ENCODE measurements at places on chromosomes 5 and 9.

DNA sequence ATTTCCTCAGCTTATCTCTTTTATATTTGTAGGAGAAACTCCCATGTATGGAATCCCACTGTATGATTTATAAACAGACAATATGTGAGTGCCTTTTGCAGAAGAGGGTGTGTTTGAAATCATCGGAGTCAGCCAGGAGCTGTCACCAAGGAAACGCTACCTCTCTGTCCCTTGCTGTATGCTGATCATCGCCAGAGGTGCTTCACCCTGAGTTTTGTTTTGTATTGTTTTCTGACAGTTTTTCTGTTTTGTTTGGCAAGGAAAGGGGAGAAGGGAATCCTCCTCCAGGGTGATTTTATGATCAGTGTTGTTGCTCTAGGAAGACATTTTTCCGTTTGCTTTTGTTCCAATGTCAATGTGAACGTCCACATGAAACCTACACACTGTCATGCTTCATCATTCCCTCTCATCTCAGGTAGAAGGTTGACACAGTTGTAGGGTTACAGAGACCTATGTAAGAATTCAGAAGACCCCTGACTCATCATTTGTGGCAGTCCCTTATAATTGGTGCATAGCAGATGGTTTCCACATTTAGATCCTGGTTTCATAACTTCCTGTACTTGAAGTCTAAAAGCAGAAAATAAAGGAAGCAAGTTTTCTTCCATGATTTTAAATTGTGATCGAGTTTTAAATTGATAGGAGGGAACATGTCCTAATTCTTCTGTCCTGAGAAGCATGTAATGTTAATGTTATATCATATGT, 18.0 kb upstream of the CTSL start:
- H3K4me1 ChIP-seq = peaks cover 2% of the 10 kb centered on the region
- H3K27ac ChIP-seq = no peak overlapping the region
- peaks cover 15% of the 10 kb centered on the region for H3K36me3 ChIP-seq

DNA sequence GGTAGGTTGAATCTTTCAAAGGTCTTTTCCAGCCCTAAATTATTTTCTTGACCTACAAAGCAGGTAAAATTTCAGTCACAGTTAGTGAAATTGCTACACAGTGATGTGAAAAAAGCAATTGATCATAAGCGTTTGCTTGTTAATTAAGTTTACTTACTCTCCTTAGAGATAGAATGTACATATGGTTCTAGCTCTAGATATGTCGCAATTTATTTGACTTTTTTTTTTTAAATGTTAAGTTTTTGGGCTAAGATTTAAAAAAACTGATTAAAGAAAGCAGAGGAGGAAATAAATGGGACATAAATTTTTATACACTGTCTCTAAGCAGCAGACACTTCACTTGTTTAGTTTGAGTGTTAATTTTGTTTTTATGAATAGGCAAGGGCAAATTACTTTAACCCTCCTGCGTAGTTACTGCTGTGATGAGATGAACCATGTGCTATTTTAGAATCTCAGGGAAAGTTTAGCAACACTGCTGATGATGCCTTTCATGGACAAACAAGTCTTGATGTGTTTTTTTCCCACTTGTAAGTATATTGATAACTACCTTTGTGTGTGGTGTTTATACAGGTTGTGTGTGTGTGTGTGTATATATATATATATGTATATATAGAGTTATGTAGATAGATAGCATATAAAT, 38.3 kb upstream of the FAM120AOS start:
- H3K4me3 ChIP-seq = no peak overlapping the region
- peaks cover 9% of the 10 kb centered on the region for H3K36me3 ChIP-seq
- DNase-seq = no peak
- H3K27ac ChIP-seq = no peak overlapping the region
- H3K4me1 ChIP-seq = no peaks in the 10 kb centered on the region

DNA sequence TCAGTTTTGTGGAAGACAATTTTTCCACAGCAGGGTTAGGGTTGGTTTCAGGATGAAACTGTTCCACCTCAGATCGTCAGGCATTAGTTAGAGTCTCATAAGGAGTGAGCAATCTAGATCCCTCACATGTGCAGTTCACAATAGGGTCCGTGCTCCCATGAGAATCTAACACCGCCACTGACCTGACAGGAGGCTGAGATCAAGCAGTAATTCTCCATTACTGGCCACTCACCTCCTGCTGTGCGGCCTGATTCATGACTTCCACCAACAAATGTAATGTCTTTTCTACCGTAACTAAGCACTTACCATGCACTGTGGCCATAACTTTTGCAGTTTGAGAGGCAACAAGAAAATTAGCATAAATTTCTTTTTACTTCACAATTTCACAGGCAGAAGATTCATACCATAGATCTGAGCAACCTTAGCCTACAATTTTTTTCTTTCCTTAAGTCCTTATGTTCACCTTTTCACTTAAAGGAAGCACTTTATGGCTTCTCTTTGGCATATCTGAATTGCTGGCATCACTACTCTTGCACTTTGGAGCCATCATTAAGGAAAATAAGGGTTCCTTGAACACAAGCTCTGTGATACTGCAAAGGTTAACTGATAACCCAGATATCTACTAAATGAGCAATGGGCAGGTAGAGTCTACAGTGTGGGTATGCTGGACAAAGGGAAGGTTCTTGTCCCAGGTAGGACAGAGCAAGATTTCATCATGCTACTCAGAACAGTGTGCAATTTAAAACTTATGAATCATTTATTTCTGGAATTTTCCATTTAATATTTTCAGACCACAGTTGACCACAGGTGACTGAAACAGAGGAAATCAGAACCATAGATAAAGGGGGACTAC, 83.0 kb upstream of the IFNK start:
- no peaks in the 10 kb centered on the region for H3K27me3 ChIP-seq
- no peak overlapping the region for H3K4me3 ChIP-seq
- H3K4me1 ChIP-seq = peaks cover 12% of the 10 kb centered on the region
- DNase-seq = no peak
- no peak overlapping the region for H3K27ac ChIP-seq
- peaks cover 2% of the 10 kb centered on the region for H3K36me3 ChIP-seq

GRCh38 chr5:58076483-58077257, 383.2 kb downstream of the PLK2 start:
- H3K27me3 ChIP-seq = no peaks in the 10 kb centered on the region
- no peak overlapping the region for H3K27ac ChIP-seq
- no peaks in the 10 kb centered on the region for H3K36me3 ChIP-seq
- peaks cover 10% of the 10 kb centered on the region for H3K4me1 ChIP-seq

DNA sequence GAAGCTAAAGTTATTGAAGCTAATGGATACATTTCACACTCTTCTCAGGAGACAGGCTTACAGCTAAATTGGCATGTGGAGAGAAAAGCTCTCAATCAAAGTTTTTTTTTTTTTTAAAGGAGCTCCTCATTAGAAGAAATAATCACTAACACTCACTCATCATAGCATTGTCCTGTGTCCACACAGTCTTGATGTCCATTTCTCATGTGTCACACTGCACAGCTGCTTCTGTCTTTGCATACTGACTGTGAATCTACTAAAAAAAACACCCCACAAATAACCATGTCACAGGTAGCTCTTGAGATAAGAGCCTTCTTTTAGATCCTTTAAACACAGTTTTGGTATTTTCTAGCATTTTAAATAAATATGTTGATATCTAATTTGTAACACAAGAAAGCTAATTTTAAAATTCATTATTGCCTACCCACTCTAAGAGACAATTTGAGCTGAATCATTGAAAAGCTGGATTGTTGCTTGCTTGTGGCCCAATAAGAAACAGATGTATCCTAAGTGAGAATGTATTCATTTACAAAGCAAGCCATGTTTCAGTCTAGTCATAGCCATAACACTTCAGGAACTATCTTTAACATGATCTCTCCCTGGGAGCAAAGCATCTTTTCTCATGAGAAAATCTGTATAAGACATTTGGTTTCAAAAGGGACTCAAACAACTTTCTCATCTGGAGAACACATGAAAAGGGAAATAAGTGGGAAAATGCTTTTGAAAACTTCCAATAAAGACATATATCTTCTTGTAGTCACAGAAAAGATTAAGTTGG, 48.1 kb upstream of the PCSK1 start:
- peaks cover 2% of the 10 kb centered on the region for H3K27me3 ChIP-seq
- no peaks in the 10 kb centered on the region for H3K36me3 ChIP-seq
- no peak overlapping the region for H3K4me3 ChIP-seq

DNA sequence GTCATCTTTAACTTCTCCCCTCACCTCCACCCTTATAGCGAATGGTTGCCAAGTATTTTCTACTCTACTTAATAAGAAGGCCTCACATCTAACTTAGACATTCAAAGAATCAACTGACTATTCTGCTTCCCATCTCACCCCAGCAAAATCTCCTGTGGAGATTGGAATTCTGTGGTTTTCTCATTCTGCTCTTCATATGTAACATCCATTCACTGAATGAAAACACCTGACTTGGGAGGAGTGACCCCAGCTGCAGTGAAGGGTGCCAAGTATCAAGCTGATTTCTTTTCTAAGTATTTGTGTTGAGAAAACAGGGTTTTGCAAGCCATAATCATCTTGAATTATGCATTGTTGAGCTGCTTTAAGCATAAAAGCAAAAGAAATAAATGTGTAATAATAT, 42.5 kb upstream of the TAF1L start:
- no peak for DNase-seq

GRCh38 chr5:29229461-29229860, 1964.0 kb upstream of the CDH6 start:
- no peaks in the 10 kb centered on the region for H3K36me3 ChIP-seq
- H3K27ac ChIP-seq = no peak overlapping the region
- no peak overlapping the region for H3K4me3 ChIP-seq
- no peaks in the 10 kb centered on the region for H3K27me3 ChIP-seq

- H3K27me3 ChIP-seq = peaks cover under 1% of the 10 kb centered on the region
- H3K36me3 ChIP-seq = peaks cover 14% of the 10 kb centered on the region
Measured at GRCh38 chr5:169160405-169160901, 140.5 kb downstream of the SLIT3 start.

DNA sequence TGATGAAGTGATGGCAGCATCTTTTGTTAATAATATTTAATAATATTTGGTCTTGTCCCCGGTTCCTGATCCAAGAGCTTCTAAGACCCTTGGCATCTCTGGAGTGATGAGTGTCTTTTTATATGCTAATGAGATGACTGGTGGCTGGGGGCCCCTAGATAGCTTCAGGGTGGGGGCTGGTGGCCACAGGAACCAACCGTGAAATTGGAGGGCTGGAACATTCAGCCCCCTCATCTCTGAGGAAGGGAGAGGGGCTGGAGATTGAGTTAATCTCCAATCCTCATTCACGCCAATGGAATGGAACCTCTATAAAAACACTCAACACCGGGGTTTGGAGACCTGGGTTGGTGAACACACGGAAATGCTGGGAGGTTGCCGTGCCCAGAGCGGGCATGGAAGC, 78.2 kb upstream of the RAPGEF1 start:
- DNase-seq = no peak
- no peak overlapping the region for H3K4me3 ChIP-seq
- no peaks in the 10 kb centered on the region for H3K4me1 ChIP-seq
- H3K27me3 ChIP-seq = peaks cover 9% of the 10 kb centered on the region
- H3K36me3 ChIP-seq = no peaks in the 10 kb centered on the region
- no peak overlapping the region for H3K27ac ChIP-seq

GRCh38 chr5:145829708-145830361, 5.3 kb downstream of the PRELID2 start:
- DNase-seq = no peak
- H3K27ac ChIP-seq = no peak overlapping the region
- H3K27me3 ChIP-seq = no peaks in the 10 kb centered on the region
- H3K4me1 ChIP-seq = peaks cover 17% of the 10 kb centered on the region
- H3K4me3 ChIP-seq = no peak overlapping the region
- H3K36me3 ChIP-seq = no peaks in the 10 kb centered on the region

DNA sequence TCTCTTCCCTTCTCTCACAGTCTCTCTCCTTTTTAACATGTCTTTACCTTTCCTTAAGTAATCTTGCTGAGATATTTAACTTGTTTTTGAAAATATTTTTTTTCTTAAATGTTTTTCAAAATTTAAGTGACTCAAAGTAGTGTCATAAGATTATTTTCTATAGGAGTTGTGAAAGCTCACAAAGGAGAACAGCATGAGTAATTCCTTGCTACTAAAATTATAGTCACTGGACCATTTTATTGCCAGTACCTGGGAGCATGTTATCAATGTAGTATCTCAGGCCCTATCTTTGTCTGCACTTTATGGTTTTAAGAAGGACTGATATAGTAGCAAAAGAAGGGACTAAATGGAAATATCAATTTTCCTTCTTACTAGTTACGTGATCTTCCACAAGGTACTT, 181.9 kb downstream of the TMEM232 start:
- no peak overlapping the region for H3K4me3 ChIP-seq
- H3K27ac ChIP-seq = no peak overlapping the region
- no peaks in the 10 kb centered on the region for H3K36me3 ChIP-seq

GRCh38 chr9:29211003-29211579, 1637.8 kb upstream of the C9orf72 start:
- peak overlapping the region; percentile 49 for H3K27ac ChIP-seq
- no peak for DNase-seq
- peaks cover 29% of the 10 kb centered on the region for H3K4me1 ChIP-seq
- H3K4me3 ChIP-seq = peak overlapping the region; percentile 75
- no peaks in the 10 kb centered on the region for H3K36me3 ChIP-seq
- peaks cover 59% of the 10 kb centered on the region for H3K27me3 ChIP-seq

All from progenitor cell of endocrine pancreas (in vitro differentiated cells).